ENCODE measurements at places on chromosomes 4 and X.

DNA sequence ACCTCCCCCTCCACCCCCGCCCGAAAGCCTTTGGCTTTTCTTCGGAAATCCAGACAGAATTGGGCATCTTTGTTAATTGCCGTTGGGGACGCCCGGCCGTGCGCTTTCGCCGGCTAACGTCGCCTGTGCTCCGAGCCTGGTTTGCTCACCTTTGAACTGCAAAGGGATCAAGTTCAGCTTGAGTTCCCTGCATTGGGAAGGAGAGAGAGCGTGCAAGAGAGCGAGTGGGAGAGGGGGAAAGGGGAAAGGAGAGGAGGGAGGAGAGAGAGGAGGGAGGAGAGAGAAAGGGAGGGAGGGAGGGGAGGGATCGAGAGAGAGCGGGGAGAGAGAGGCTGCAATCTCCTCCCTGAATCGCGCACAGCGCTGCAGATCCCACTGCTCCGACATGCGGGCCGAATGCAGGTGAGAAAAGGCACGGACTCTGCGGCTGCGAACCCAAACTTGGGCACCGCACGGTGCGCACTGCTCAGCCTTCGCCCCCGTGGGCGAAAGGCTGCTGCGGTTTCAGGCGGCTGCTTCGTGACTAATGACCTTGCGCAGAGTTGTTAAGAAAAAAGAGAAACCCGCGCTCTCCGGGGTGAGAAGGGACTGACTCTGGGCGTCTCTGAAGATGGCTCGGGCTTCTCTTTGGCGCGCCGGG is at the start of gene PCDH7:
Gene PCDH7 (plus strand): TSS at position 349 of the 640 bp plus-strand sequence. CDS start 1,054 bp downstream, outside the sequence.
- no peak for DNase-seq

DNA sequence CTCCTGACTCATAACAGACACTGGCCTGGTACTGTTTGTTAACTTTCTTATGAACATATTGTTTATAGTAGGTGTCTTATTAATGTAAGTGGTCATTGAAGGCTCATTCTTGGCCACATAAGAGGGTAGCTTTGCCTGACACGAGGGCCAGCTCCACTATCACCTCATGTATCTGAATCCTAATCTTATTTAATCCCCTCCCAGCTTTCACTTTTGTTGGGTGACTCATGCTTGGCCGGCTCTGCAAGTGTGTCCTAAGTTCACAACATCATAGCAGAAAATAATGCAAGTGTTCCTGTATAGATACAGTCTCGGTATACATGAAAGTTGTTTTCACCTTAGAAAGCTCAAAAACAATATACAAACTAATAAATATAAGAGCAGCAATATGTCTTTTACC is 283.8 kb downstream of the IQCM start:
- no peak for DNase-seq

- DNase-seq, result no peak
Observed at GRCh38 chrX:19627081-19627480, 111.8 kb upstream of the MAP3K15 start.

- no peak for DNase-seq
Observed at GRCh38 chrX:68983004-68983857, 154.4 kb downstream of the EFNB1 start.

Data from sciatic nerve (tissue), 2 donors.